ENCODE measurements at places on chromosomes 2 and 18.

- DNase-seq, result no peak
Observed at GRCh38 chr18:76573325-76574025, 78.4 kb upstream of the ZNF516 start.

- no peak for DNase-seq
Observed at GRCh38 chr2:228239207-228239906, 57.9 kb upstream of the SPHKAP start.

DNA sequence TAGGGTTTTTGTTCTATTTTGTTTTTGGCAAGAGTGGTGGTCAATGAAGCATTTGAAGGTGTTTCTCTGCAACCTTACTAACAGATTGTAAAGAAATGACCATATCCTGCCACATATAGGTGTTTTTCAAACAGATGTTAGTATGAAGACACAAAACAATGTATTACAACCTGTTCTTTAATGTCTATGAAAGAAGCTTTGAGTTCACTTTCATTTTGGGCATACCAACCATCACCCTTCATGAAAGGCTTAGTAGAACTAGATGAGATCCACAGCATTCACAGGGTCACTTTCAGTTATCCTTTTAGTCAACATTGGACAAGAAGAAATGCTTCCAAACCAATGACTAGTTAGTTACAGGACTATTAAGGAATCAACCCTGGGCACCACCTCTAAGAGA lies 95.1 kb downstream of the EHBP1 start:
- no peak for DNase-seq

- DNase-seq, result no peak
Observed at GRCh38 chr2:106292627-106293026, 98.5 kb upstream of the UXS1 start.

- DNase-seq, result no peak
Observed at GRCh38 chr2:100615886-100616285, 53.1 kb downstream of the PDCL3 start.

- DNase-seq, result no peak
Observed at GRCh38 chr2:160474319-160474645, 19.3 kb downstream of the RBMS1 start.

GRCh38 chr18:3538954-3539617 lies 89.1 kb downstream of the TGIF1 start:
- DNase-seq, result no peak

GRCh38 chr18:76246590-76246989 lies 248.5 kb downstream of the ZNF516 start:
- no peak for DNase-seq

- DNase-seq, result no peak
Observed at GRCh38 chr2:60530660-60531281, 22.7 kb downstream of the BCL11A start.

DNA sequence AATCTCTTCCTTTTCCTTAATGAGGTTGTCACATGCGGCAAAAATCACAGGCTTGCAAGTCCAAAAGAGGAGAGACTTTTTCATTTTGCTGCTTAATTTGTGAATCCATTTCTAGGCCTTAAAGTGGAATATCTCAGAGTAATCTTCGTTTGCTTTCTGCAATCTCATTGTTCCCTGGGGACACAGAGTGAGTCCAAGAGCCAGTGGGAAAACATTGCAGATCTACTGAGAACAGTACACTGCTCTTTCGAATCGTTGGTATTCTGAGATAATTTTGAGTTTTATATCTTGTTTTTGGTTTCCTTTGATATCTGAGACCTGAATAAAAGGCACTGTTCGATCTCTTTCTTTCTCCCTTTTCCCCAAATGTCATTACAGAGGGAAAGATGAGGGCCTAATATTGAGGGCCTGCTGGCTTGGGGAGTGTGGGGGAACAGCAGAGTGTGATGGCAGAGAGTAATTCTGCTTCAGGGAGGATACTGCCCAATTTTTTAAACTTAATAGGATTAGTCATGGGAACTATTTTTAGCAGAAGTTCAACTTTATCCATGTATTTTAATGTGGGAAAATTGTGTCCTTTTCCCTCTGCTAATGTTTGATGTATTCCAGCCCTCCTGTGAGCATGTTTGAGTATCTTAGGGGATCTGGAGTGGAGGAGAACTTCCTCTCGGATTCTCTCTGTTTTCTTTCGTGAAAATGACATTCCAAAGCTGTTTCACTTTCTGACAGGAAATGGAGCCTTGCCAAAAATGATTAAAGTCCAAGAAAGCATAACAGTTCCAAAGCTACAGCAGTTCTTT lies 418.2 kb upstream of the ZEB2 start:
- no peak for DNase-seq

DNA sequence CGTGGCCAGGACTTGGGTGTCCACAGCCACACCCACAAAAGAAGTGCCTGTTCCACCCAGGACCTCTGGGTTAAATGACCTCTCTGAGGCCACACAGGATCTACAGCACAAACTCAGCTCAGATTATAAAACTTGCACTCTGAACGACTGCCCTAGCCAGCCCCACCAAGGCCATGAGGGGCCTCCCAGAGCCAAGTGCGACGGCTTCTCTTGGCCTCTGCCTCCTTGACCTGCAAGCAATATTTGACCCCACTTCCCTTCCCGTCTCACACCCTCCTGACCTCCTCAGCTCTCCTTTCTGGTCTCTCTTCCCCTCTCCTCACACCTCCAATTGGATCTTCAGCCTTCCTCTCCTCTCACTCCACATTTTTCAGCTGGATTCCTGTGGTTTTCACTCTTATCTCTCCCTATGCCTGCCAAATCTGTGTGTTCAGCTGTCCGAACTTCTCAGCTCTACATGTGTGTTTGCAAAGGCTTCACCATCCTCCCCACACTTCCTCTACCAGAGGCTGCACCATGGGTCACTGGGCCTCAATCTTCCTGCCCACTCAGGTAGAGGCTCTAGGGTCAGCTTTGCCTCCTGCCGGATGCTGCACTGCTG lies 25.3 kb upstream of the STEAP3 start:
- DNase-seq, result no peak

GRCh38 chr2:234840336-234840735 lies 111.5 kb upstream of the SH3BP4 start:
- DNase-seq, result no peak

- DNase-seq, result no peak
Observed at GRCh38 chr2:12168791-12169388, 422.5 kb downstream of the LPIN1 start.

GRCh38 chr2:223688094-223688835 lies 86.1 kb upstream of the SCG2 start:
- no peak for DNase-seq

GRCh38 chr2:232504438-232504837 lies 15.8 kb upstream of the PRSS56 start:
- no peak for DNase-seq
